ENCODE measurements at places on chromosomes 2 and 18. TPM values are rescaled to one million over a fixed set of nuclear protein-coding genes. Genes with fewer than 3 reads are reported as not detected.
A peak's percentile ranks its signal among the peaks of the same experiment; 100 is the strongest.

- H3K4me1 ChIP-seq: peaks cover 53% of the 10 kb centered on the region
- H3K27me3 ChIP-seq: peaks cover 97% of the 10 kb centered on the region
- no peak overlapping the region for H3K27ac ChIP-seq
- peak overlapping the region; percentile 64 for H3K4me3 ChIP-seq
- 0 out of 2 replicates have a peak, but pooled peaks cover 2% of the 10 kb centered on the region for H3K36me3 ChIP-seq
These were observed 739 bp downstream of the SIX2 start for GRCh38 chr2:45008296-45009129.

GRCh38 chr2:178401994-178402437 lies 49.0 kb downstream of the PRKRA start:
- no peak overlapping the region for H3K27ac ChIP-seq
- no peak for DNase-seq
- H3K27me3 ChIP-seq: no peaks in the 10 kb centered on the region
- H3K36me3 ChIP-seq: no peaks in the 10 kb centered on the region

Gene UGT1A6
- not detected for total RNA-seq

Gene PROKR1
- 4.4 TPM for total RNA-seq

All from WTC11 (cell line).